ENCODE measurements at places on chromosomes 7 and 10.

DNA sequence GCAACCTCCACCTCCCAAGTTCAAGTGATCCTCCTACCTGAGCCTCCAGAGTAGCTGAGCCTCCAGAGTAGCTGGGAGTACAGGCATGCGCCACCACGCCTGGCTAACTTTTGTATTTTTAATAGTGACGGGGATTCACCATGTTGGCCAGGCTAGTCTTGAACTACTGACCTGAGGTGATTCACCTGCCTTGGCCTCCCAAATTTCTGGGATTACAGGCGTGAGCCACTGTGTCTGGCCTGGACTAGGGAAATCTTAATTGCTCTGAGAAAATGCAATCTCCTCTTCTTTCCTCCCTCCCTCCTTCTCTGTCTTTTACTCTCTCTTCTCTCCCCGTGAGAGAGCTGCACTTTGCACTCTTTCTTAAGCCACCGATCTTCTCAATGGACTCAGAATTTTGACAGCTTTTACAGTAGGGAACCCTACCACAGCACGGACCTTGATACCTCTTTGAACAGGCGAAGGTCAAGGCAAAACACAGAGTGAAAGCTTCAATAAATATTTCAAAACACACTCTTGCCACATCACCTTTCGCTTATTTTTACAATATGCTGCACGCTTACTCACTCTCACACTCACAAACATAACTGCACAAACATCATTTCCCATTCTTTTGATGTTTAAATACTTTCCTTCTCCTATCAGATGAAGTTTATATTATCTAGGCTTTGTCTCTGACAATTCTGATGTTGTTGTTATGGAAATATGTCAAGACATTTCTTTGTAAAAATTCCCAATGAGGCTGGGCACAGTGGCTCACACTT, 173.4 kb upstream of the NRP1 start:
- no peak for DNase-seq

DNA sequence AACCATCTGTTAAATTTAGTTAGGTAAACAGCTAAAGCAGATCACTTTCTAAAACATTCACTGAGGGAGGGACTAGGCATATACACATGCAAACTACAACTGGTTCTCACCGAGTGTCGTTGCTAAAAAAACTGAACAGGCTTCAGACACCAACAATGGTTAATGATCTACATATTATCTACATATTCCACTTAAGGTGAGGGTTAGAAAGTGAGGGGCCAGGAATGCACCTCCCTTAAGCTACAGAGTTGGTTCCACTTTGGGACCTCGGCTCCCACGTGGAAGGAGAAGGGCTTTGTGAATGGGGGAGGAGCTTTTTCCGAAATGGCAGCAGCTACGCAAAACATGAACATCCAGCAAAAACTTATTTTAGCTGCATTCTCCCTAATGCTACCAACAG, 5.8 kb downstream of the CTBP2 start:
- no peak for DNase-seq

GRCh38 chr7:146345251-146345650, 228.7 kb downstream of the CNTNAP2 start:
- DNase-seq: no peak

GRCh38 chr10:47025253-47025539, 114.0 kb downstream of the PTPN20 start:
- DNase-seq: no peak

- DNase-seq: no peak
Observed at GRCh38 chr7:48035967-48036478, 680 bp downstream of the C7orf57 start.

DNA sequence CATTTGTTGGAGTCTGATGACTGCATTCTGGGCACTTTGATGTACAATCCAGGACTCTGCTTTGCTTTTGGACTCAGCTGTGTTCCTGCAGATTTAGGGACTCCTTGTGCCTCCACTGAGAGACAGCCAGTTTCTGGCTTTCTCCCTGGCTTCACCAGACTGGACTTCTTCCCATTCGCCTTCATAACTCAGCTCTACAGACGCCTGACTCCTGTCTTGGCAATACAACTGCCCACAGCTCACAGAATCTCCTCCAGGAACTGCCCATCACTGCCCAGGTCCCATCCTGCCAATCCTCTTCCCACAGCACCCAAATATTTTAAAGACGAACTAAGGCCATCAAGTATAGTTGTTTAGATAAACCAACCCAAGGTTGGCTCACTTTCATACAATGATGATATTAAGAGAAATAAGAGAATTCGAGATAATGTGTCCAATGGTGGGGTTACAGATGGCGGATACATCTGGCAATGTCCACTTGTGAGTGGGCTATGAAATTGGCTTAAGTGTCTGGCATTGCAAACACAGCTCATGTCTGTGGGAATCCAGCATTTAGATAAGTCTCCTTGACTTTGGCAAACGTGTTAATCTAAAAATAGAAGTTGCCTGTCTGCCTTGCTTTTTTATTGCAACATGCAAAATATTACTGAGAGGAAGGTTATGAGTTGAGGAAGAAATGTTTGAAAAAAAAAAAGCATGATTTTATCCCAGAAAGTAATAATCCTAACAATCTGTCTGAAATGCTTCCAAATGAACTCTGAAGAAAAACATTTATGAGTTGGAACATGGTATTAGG, 95.1 kb downstream of the ITGA8 start:
- DNase-seq: no peak

- no peak for DNase-seq
Observed at GRCh38 chr10:43202657-43203447, 64.0 kb downstream of the RASGEF1A start.

DNA sequence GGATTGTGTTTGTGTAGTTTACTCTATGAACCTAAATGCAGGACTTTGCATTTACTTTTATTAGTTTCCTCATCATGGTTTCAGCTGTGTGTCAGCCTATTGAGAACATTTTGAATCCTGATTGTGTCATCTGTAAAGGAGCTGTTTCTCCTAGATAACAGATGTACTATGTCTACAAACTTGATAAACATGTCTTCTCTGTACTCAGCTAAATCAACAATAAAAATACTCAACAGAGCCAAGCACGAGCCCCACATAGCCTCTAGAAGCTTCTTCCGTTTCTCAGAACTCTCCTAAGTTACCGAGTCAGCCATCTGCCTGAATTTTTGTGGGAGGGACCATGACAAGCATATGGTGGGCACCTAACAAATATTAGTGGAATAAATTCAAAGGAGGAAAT, 234.7 kb downstream of the SKAP2 start:
- no peak for DNase-seq

- DNase-seq: no peak
Observed at GRCh38 chr7:454356-455109, 65.1 kb downstream of the PDGFA start.

DNA sequence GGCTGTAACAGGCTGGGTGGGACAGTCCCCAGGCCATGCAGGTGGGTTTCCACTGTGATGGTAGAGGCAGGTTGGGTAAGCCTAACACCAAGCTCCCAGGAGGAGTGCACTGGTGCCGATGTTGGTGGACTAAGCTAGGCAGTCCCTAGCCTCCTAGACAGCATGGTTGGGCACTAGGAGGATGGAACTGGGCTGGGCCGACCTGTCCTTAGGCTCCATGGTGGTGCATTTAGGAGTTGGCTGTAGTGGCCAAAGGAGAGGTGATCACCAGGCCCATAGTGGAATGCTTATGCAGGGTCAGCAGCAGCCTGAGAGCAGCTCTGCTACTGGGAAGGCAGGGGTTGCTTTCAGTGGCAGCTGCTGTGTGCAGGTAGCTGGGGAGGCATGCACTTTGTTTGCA, 247.7 kb upstream of the CNTNAP2 start:
- DNase-seq: no peak

DNA sequence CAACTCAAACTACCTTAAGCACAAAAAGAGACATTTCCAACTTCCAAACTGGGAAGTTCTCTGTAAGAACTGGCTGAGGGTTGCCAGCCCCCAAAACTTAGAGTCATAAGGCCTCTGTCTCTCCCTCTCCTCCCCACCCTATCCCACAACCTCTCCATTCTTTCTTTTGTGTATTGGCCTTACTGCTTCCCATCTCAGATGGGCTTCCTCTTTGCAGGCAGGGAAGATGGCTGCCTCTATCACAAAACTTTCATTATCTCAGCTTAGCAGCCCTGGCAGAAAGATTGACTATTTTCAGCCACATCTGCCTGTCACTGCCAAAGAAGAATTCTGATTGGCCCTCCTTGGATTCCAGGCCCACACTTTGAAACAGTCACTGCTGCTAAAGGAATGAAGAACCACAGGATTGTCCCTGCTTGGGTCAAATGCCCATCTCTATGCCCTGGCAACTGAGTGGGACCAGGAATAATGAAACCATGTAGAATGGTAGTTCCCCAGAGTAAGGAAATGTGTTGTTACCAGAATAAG, 58.0 kb upstream of the PRKAR2B start:
- DNase-seq: no peak

DNA sequence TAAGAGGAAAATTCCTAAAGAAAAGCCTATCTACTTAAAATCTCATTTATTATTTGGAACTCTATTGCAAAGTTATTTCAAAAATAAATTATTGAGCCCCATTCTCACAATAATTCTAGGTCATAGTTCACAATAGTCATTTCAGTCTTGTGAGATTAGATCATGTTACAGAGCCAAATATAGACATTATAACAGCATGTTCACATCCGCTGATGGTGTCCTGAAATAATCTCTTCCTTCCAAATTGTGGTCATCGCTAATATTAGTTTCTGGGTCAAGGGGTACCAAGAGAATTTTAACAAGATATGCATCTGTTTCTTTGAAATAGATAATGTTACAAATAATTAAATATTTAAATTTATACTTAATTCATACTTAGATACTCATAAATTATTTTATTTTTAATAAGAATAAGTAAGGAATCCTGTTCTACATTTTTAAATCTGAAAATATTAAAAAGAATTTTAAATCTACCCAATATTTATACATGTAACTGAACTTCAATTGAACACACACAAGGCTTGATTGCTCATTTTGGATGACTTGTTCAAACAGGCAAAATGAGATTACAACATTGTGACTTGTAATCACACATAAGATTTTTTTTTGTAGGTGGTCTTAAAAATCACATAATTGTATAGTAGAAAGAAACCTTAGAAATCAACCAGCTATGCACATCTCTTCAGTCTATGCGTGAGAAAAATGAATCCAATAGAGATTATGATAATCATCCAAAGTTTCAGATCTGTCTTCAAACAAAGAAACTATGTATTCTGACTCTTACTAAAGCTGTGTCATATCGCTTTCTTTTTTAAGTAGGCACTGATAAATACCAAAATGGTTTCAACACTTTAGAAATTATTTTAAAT, 13.1 kb downstream of the GNAT3 start:
- no peak for DNase-seq

GRCh38 chr10:82394987-82395386, 520.0 kb downstream of the NRG3 start:
- DNase-seq: no peak

GRCh38 chr10:11742009-11742778, at the start of gene ECHDC3:
TSS of gene ECHDC3 (plus strand) at chr10:11742382. CDS start at chr10:11742577, 195 bp downstream.
- no peak for DNase-seq

- DNase-seq: no peak
Observed at GRCh38 chr10:4125776-4126175, 340.8 kb upstream of the KLF6 start.

Measured in DMS 273 treated with DMSO at 0.1 percent for 48 hours (cell line).